ENCODE measurements at places on chromosomes 7 and 10. TPM values are rescaled to one million over a fixed set of nuclear protein-coding genes. Genes with fewer than 3 reads are reported as not detected.
A peak's percentile ranks its signal among the peaks of the same experiment; 100 is the strongest.

DNA sequence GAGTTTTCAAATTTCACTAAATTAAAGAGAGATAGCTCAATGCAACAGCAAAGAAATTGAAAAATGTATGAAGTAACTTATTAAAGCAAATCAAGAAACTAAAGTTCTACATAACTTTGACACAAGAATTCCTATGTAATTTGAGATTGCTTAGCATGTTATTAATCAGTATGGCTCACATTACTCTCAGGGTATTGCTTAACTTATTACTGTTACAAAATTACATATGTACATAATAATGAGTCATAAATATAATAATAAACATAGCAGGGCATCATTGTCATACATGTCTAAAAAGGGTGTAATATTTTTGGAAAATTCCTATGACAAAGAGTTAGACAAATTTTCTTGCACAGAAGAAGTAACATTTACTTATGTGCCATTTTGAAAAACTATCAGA is 75.0 kb downstream of the ZWINT start:
- H3K4me3 ChIP-seq: no peak overlapping the region
- H3K4me1 ChIP-seq: no peaks in the 10 kb centered on the region
- H3K27ac ChIP-seq: no peak overlapping the region
- no peaks in the 10 kb centered on the region for H3K36me3 ChIP-seq
- no peak for DNase-seq
- H3K27me3 ChIP-seq: no peaks in the 10 kb centered on the region

SUN3 gene
- total RNA-seq: not detected

DNA sequence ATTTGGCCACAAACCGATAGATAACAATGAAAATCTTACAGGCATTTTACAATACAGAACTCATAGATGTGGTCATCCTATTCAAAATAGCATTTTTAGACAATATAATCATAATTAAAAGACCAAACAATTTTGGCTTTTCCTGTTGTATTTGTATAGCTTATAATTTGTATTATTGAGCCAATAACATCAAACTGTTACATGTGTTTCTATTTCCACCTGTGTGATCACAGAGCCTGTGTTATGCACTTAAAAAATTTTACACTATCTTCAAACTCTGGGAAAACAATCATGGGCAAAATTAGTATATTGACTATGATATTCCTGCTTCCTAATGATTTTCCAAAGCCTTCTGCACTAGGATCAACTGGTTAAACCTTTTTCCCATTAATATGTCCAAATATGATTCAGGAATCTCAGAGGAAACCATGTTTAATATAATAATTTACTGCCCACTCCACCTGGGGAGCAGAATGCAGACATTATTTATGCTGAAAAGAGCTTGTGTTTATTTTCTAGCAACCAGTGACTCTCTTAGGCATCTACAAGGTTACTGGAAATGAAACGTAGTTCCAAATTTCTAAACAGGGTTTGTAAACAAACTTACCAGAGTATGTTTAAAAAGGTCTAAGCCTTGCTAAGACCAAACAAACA is 1.7 kb downstream of the RHOBTB1 start:
- H3K4me1 ChIP-seq: peaks cover 11% of the 10 kb centered on the region
- no peaks in the 10 kb centered on the region for H3K36me3 ChIP-seq
- peaks cover 55% of the 10 kb centered on the region for H3K27me3 ChIP-seq
- H3K27ac ChIP-seq: no peak overlapping the region

DNA sequence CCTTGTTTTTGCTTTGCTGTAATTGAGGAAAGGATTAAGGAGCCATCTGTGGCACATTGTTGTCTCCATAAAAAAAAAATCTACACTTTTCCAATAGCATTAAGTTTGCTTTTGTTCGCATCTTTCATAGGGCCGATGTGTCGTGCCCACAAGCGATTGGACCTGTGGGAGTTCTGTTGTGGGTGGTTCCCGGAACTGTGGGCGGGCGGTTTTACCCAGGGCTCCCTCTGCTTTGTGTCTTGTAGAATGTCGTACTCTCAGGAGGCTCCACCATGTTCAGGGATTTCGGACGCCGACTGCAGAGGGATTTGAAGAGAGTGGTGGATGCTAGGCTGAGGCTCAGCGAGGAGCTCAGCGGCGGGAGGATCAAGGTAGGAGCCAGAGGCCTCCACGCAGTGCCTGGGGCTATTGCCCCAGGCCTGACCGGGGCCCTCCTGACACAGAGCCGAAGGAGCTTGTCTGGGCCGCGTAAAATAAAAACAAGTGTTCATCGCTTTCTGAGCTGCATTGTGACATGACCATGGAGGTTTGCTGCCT is 92.4 kb downstream of the ACTR3B start:
- H3K4me1 ChIP-seq: no peaks in the 10 kb centered on the region
- H3K36me3 ChIP-seq: peaks cover 21% of the 10 kb centered on the region
- H3K4me3 ChIP-seq: no peak overlapping the region
- H3K27me3 ChIP-seq: no peaks in the 10 kb centered on the region

- H3K4me3 ChIP-seq: no peak overlapping the region
- H3K27ac ChIP-seq: no peak overlapping the region
Measured at GRCh38 chr10:124041675-124042445, 51.5 kb downstream of the CHST15 start.

GRCh38 chr7:129222064-129222463 is 2.8 kb upstream of the AHCYL2 start:
- H3K4me3 ChIP-seq: peak overlapping the region; percentile 12
- no peaks in the 10 kb centered on the region for H3K36me3 ChIP-seq
- peaks cover 26% of the 10 kb centered on the region for H3K4me1 ChIP-seq
- H3K27me3 ChIP-seq: peaks cover 3% of the 10 kb centered on the region
- peak overlapping the region; percentile 52 for H3K27ac ChIP-seq

GRCh38 chr7:158543840-158544239 is 43.8 kb downstream of the PTPRN2 start:
- H3K27ac ChIP-seq: no peak overlapping the region
- H3K36me3 ChIP-seq: no peaks in the 10 kb centered on the region
- no peak overlapping the region for H3K4me3 ChIP-seq
- H3K4me1 ChIP-seq: no peaks in the 10 kb centered on the region
